ENCODE measurements at places on chromosomes 5 and 9.

DNA sequence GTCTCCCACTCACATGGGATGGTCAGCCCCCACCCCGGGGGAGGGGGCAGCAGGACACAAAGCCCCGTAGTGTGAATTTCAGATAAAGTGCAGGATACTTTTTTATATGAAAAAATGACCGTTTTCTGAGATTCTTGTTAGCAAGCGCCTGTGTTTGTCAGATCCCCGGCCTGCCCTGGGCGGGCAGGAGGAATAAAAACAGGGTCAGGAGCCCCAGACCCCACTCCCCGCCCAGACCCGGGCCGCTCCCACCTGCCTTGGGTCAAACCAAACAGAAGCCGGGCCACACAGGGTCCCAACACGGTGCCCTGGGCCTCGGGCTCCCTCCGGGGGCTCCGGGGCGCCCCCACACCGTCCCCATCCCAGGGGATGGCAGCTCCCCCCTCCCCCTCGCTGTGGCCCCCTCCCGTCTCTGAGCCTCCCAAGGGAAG lies 13.5 kb upstream of the NRARP start:
- no peak for DNase-seq

DNA sequence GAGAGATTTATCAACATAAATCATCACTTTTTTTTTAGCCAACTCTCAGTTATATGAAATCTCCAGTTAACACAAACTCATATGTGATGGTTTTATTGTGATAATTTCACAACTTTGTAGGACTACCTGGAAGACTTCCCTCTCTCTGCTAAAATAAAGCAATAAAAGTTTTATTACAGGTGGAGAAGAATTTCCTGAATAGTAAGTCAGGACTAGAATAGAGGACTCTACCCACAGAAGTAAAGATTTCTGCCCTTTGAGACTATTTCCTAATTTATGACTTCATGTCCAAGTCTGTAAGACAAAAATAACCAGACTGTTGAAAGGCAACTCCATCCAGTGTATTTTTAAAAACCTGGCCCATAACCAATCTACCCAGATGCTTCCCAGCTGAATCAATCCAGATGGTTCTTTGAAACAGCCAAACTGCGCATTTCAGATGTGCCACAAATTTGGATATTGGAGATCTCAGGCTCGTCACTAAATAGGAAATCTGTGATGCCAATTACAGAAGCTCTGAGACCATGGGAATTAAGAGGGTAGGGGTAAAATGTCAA lies 234.0 kb upstream of the NMUR2 start:
- DNase-seq, result no peak

- DNase-seq, result peak; percentile 84
Observed at GRCh38 chr5:55226934-55227663, at the start of gene MCIDAS. MCIDAS (minus strand) TSS chr5:55227315; CDS start chr5:55227138, 177 bp downstream.

- no peak for DNase-seq
Observed at GRCh38 chr5:66519626-66520025, 76.6 kb upstream of the MAST4 start.

- no peak for DNase-seq
Observed at GRCh38 chr9:136728548-136729123, 14.1 kb downstream of the LCN10 start.

DNA sequence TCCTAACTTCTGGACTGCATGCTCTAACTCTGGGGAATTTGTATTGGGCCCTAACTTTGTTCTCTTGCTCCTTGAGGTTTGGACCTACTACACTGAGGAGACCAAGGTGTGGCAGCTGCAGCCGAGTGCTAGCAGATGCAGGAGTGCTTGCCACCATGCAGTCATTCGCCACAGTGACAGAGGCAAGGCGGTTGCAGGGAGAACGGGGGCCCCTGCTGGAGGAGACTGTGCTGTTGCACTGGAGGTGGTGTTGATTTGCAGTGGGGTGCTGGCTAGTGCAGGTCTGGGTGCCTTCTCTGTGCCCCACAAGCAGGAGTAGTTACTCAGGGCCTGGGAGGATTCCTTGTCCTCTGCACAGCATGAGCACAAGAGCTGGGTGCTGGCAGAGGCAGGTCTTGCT lies 22.4 kb upstream of the DIRAS2 start:
- DNase-seq, result no peak

DNA sequence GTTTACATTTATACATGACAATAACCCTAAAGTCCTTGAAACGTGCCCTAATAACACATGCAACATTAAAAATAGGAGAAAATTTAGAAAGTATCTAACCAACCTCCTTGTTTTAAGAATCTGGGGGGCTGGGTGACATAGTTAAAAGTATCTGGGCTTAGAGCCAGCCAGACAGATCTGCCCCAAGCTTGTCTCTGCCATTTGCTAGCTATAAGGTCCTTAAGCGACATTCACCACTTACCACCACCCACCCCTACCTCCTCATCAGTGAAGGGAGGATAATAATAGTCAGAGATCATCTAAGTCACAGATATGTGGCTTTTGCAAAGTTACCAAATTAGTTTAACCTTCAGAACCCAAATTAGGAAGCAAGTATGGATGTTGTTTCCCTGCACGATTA lies 33.8 kb upstream of the CAST start:
- DNase-seq, result no peak

- no peak for DNase-seq
Observed at GRCh38 chr5:21071986-21072385, 1084.0 kb upstream of the CDH18 start.

All from activated naive CD4-positive, alpha-beta T cell treated with anti-CD3 and anti-CD28 coated beads for 36 hours (primary cell).